ENCODE measurements at places on chromosomes 12 and 14. TPM values are rescaled to one million over a fixed set of nuclear protein-coding genes. Genes with fewer than 3 reads are reported as not detected.

Gene HCAR3
- total RNA-seq, result not detected

Gene KRT85
- not detected for total RNA-seq

Gene DDN
- total RNA-seq, result 5.2 TPM

Gene TRHDE
- not detected for total RNA-seq

Gene AACS
- 18.6 TPM for total RNA-seq

Gene OSGEP
- total RNA-seq, result 60.7 TPM

GRCh38 chr12:131919366-131920156 lies 9.5 kb upstream of the PUS1 start:
- no peak for DNase-seq

DNA sequence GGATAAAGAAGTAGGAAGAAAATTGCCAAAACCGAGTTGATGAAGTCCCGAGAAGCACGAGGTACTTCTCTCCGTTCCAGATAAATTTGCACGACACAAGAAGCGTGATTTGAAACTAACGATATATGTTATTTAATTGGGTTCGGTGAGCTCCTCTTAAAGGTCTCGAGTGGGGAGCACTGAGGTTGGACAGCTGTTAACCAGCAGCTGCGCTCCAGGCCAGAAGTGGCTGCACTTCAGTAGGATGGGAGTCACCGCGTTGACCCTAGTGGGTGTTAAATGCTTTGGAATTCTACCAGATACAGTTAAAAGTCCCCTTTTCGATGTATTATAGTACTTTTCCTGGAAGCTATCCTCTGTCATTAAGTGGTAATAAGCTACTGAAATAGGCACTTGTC lies 953 bp upstream of the DCAF5 start:
- DNase-seq, result no peak

- DNase-seq, result no peak
Measured at GRCh38 chr14:89485264-89485663, 68.2 kb upstream of the FOXN3 start.

DNA sequence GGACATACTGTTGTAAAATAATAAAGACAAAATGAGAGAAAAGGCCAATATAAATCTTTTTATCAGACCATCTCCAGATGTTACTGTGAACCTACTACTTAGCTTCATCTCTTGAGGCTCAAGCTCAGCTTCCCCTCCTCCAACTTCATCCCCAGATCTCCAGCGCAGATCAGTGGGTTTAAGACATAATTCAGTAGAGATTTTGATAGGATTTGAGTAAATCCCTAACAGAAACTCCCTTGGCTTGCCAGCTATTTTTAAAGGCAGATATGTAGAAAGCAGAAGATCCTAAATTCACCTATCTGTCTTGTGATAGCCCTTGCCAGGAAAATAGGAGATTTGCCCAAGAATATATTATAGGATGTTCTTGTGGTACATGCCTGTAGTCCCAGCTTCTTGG lies 236.7 kb downstream of the FBXL14 start:
- DNase-seq, result no peak

- no peak for DNase-seq
Measured at GRCh38 chr12:7749442-7749841, 2.3 kb upstream of the CLEC4C start.

- DNase-seq, result no peak
Measured at GRCh38 chr14:101498526-101498860, 62.8 kb upstream of the DIO3 start.

DNA sequence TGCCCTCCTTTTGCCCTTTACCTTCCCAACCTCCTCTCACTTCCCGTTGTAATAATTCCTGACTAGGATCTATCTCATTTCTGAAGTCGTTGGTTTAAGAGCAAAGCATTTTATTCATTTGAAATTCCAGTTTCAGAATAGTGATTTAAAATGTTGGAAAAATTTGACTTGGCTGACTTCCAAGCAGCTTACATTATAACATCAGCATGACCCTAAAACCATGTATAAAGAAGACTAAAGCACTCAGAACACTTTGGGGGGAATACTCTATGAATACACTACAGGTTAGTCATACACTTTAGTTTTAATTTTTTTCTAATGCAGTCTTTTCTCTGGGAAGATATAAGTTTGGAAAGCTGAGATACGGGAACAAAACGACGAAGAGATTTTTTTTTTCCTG lies 161.1 kb downstream of the BTG1 start:
- DNase-seq, result no peak

DNA sequence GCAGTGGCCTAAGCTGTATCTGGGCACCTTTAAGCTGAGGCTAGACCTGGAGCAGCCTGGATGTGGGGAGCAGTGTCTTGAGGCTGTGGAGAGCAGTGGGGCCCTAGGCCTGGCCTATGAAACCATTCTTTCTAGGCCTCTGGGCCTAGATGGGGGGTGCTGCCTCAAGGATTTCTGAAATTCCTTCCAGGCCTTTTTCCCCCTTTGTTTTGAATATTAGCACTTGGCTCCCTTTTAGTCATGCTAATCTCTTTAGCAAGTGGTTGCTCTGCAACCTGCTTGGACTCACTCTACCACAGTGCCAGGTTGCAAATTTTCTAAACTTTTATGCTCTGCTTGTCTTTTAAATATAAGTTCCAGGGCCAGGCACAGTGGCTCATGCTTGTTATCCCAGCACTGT lies 41.6 kb upstream of the RFX4 start:
- DNase-seq, result no peak

GRCh38 chr14:49808780-49809179 lies 40.8 kb downstream of the KLHDC2 start:
- DNase-seq, result no peak

DNA sequence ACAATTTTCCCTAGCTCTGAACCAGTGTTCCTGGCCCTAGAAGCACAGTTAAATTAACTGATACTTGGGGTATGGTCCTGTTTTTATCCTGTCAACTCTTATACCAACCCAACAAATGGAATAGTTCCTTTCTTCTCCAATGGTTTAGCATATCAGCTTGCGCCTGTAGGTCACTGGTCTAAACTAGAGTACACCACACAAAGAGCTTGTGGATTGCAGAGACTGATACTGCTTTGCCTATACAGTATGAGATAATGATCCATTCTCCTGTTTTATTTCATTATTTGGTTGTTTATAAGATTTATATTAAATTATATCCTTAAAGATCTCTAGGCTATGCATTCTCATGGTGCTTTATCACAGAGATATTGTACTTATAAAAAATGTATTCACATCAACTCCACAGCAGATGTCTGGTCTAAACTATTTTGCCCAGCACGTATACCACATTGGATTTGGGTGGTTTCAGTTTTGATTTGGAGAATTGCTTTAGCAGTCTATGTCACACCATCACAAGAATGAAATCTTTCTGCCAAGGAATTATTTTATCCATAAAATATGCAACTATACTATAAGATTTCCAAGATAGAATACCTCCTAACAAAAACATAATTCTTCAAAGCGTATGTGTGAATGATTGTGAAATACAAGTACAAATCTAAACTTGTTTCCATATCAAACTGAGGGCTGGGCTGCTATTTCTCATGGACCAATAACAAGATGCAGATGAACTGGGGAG lies 142.1 kb downstream of the SLC16A7 start:
- no peak for DNase-seq

All from G401 (cell line).